Hepatic stellate cell (primary cell): ENCODE measurements at places on chromosomes 6 and 20.

GRCh38 chr6:45431317-45432065, 53.8 kb upstream of the SUPT3H start:
- no peak for DNase-seq

DNA sequence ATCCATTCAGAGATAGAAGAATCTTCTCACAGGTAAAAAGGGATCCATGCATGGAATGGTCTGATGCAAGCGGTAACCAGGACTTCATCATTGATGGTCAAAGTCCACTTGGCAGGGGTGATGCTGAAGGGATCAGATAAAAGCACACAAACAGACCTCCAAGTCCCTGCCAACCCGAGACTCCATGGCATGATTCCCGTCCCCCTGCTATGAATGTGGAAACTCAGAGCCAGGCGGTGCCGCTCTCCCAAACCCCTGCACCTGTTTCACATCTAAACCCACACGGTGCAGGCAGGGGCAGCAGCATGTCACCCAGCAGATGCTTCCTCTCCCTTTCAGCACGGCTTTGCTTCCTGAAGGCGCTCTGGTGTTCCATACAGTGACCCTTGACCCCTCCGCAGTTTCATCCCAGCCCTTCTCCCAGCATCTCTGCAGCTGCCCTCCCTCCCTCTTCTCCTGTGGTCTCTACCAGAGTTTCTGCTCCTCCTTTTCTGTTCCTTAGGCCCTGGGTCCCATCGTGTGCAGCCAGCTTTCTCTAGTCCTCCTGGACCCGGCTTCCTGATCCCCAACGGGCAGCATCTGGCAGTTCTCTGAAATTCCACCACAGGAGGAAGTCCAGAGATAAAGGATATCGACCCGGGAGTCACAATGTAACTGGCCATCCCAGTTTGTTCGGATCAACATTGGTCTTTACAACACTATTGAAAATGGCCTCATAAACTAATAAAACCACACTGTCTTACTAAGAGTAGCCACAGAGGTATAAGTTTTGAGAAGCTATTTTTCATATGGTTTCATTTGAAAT, 235.0 kb downstream of the TTLL2 start:
- DNase-seq, result no peak

GRCh38 chr6:40848038-40848437, 191.0 kb downstream of the UNC5CL start:
- no peak for DNase-seq

- no peak for DNase-seq
Observed at GRCh38 chr6:152557502-152557901, 79.7 kb downstream of the SYNE1 start.

DNA sequence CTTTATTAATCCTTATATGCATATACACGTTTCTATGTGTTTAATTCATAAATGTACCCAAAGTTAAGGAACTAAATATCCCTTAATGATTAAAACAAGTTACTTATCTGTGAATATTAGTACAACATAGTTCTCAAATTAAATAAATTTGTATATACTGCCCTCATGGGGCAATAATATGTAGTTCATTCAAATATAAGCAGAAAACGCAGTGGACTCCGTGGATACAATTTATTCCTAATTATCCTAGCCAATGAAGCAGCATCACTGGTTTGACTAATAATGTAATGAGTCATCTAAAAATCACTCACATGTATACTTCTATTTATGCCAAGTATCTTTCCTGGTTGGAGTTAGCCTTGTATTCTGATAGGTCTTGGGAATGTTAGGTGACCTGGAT, 111.6 kb downstream of the TBC1D32 start:
- peak; percentile 4 for DNase-seq

GRCh38 chr6:56656466-56656865, 13.8 kb upstream of the DST start:
- DNase-seq, result no peak

GRCh38 chr6:157648561-157648960, 174.5 kb upstream of the SNX9 start:
- DNase-seq, result no peak

GRCh38 chr6:94175465-94175864, 756.1 kb upstream of the EPHA7 start:
- no peak for DNase-seq

DNA sequence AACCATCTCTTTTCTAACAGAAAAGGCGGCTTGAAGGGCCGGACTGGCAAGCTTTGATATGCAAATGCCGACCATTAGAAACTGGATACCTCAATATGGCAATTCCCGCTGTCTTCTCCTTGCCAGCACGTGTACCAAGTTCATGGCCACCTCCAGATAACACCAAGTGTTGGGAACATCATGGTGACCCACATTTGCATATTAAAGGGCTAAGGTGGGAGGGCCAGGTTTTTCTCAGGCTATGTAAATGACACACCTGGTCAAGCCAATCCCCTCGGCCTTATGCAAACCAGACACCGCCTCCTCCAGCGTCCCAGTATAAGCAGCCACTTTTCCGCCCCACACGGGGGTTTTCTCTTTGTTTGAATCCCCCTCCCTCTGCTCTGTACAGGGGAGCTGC, 110.7 kb downstream of the DACT2 start:
- no peak for DNase-seq

DNA sequence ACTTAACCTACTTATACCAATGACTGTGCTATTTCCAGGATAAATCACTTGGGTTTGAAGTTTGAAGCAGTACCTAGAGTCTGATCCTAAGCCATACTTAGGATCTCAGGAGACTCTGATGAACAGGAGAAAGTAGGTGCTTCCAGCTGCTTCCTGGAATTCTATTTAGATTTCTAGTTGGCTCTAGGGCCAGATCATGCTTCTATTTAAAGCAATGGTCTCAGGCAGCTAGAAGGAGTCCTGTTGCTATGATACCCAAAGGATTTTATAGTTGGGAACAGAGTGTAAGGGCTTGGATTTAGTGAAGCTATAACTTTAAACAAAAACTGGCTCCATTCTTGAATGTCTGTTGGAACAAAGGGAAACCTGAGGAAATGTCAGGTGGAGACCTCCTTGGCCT, 52.4 kb upstream of the TINAG start:
- DNase-seq, result no peak

DNA sequence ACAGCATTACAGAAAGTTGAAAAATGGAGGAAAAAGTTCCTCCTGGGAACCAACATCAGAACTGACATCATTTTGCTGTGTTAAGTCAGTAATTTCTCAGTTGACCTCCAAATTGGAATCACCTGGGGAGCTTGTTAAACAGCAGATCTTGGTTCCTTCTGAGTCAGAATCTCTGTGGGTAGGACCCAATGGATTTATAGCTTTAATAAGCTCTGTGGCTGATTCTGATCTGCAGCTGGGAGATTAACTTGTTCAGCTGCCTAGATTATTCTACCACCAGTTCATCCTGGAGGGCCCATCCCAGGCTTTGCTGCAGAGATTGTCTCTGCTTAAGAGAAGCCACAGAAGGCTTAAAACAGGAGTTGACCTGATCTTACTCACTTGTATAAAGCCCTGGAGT, 90.7 kb upstream of the POPDC3 start:
- no peak for DNase-seq

DNA sequence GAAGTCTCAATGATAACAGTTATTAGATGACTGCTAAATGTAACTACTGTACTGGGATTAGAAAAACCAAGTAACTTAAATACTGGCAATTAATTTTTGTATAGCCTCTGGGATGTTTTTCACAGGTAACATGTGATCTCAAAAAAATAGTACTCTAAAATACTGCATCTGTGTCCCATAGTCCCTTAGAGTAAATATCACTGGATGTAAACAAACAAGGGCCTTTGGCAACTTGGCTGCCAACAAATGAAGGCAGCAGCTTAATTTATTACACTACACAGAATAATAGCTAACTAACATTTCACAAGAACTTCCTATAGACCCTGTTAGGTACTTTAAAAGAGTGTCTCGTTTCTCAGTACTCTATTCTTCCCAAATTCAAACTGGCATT, 14.0 kb downstream of the ARHGAP18 start:
- no peak for DNase-seq

DNA sequence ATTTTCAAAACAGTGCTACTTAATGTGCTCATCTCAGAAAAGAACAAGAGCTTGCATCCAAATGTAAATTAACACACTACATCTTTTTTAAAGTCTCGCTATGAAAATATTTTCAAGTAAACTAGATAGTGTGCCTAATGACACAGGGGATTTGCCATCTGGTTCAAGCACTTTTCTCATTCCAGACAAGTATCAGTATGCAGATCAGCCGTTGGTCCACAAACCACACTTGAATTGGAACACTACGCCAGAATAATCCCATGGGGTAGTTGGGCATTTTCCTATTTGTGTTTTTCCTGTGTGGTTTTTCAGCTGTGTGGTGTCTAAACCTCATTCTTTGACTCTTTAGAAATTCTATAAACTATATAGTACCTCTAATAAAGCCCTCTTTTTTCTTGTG, 256.2 kb downstream of the EPHA7 start:
- DNase-seq, result no peak

- peak; percentile 51 for DNase-seq
Observed at GRCh38 chr20:38094373-38094891, 60.9 kb downstream of the RPRD1B start.
